ENCODE measurements at places on chromosomes 7 and 10.
A peak's percentile ranks its signal among the peaks of the same experiment; 100 is the strongest.

GRCh38 chr10:119006451-119007210 lies 22.9 kb upstream of the NANOS1 start:
- DNase-seq = no peak

- no peak for DNase-seq
Observed at GRCh38 chr7:106053109-106053508, 59.0 kb downstream of the SYPL1 start.

DNA sequence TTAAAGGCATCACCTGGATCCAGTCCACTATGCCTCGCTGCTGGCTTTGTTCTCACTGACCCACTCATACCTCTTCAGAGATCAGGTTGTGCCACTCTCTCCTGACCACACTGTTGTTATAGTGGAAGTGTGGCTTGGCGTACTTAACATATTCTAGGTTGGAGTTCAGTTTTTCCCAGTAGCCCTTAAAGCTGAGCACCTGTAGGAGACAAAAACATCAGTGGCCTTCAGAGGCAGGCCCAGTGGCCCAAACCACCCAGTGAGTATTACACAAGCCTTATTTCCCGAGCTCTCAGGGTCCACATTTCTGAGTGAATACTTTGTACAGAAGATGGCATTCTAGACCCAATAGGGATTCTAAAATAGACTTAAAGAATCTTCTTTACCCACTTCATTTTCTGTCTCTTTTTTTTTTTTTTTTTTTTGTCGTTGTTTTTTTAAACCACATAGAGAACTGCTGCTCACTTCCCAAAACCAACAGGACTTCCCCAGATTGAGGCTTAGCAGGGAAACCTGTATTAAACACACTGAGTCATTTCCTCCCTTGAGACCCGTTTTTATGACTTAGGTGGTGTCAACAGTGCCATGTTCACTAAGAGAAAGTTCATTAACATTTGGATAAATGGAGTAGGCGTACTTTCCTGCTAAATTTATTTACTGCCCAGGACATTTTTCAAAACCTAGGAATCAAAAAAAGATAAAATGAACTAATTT lies 85.8 kb downstream of the GSAP start:
- DNase-seq = peak; percentile 20

GRCh38 chr10:64344211-64344610 lies 823.0 kb downstream of the REEP3 start:
- no peak for DNase-seq

- DNase-seq = no peak
Observed at GRCh38 chr10:8066124-8066523, 11.6 kb downstream of the GATA3 start.

DNA sequence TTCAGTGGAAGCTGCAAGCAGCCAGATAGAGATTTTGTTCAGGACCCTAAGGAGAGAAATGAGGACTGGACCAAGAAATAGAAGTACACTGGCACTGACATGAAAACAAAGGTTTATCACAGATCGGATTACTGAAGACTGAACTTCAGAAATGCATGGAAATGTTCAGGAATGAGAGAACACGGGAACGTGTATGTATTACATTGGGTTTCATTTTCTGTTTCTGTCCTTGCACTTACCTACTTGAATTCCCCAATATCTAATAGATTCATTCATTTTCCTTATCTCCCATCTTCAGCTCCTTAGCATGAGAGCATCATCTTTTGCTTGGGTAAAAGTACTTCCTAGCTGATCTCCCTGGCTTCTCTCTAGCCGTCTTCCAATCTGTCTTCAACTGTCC lies 114.5 kb downstream of the CACNB2 start:
- no peak for DNase-seq

DNA sequence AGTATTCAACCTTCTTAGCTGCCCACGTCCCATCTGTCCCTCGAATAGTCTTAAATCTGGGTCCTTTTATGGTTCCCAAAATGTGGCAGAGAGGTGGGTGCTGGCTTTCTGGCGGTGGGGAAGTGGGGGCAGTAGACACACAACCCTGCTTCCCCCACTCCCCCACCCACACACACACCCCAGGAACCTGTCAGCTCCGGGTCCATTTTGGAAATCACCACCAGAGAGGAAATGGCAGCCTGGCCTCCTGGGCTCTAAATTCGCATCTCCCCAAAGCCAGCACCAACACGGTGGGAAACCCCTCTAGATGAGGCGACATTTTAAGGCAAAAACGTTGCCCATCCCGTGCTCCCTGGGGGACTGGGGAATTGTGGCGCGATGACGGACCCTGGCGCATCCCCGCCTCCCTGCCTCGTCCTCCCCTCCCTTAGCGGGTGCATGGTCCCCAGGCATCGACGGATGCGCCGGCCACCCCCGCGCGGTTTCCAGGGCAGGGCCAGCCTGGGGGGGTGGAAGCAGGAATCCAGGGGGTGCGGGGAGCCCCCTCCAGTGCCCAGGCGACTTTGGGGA lies 702 bp downstream of the TMEM130 start:
- DNase-seq = no peak

GRCh38 chr7:100642534-100642907 lies 1.2 kb upstream of the TFR2 start:
- DNase-seq = peak; percentile 61

DNA sequence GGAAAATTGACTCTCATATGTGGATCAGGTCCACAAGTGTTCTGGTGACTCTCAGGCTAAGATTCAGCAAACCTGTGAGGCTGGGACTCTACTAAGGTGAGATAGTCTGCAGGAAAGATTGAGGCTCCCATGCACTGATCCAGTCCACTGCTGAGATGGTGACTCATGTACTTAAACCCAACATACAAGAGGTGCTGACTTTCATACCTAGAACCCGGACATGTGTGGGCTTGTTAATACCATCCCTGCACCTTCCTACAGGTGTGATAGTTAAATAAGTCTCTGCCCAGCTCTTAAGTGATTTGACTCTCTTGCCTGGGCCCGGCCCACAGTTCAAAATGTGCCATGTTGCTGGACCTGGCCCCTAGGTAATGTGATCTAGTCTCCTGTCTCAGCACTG lies 27.1 kb upstream of the ZNF107 start:
- no peak for DNase-seq

DNA sequence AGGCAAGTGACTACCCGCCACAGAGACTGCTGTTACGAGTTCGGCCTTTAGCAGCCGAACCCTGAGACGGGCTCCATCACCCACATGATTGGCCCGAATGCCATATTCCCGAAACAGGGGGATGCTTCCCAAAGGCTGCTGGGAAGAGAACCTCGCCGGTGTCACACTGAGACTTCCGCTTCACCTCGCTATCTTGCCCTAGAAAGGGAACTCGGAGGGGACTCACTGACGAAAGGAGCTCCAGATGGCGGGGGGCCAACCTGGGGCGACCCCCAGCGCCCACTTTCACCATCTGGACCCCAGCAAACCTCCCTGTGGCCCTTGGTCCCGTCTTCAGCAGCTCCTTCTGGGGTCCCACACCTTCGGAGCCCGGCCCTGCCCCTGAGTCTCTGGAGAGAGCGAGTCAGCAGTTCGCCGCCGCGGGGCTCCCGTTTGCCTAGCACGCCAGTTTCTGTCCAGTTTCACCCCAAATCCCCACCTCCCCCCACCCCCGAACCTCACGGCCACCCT lies 529 bp downstream of the HPS1 start:
- peak; percentile 23 for DNase-seq

- peak; percentile 44 for DNase-seq
Observed at GRCh38 chr7:924541-925231, 29.8 kb downstream of the ADAP1 start.

DNA sequence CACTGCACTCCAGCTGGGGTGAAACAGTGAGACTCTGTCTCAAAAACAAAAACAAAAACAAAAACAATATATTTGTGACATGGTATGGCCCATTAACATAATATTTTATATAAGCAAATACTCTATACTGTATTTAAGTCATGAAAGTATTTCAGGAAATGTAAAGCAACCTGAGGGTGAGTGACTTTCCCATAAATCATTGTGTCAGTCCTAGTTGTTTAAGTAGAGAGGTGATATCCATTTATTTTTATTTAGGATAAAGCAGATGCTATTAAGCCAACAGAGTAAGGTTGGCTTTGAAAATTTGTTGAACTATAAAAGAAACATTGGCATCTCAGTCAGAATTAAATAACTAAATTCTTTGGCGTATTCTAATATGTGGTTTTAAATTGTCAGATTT lies 60.5 kb downstream of the MKLN1 start:
- no peak for DNase-seq

GRCh38 chr10:93334901-93335327 lies 147.2 kb downstream of the MYOF start:
- DNase-seq = no peak

GRCh38 chr7:45159296-45159695 lies 1.7 kb downstream of the RAMP3 start:
- no peak for DNase-seq
